ENCODE measurements at places on chromosomes 5 and 9.

DNA sequence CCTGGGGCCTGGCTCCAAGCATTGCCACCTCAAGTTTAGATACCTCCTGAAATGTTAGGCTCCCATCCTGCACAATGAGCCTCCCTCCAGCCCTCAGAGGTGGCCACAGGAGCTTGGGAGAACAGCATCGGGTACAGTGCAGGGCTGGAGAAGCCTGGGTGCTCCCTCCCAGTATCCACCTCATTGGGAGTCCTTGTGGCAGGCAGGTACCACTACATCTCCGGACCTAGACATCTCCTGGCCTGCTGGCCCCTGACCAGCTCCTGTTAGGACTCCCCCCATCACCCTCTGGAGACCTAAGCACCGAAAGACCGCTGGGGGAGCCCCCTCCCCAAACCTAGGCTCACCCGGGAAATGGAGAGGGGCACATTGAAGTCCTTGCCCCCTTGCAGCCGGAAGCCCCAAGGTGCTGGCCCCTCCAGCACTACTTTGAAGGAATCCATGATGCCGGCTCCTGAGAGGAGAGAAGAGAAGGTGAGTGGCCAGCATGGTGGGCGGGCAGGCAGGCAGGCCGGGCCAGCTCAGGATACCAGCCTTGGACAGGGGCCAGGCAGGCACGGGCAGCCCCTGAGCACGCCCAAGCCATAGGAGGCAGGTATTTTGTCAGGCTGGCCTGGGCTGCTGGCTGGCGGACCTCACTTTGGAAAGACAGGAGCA is 1.2 kb downstream of the PDLIM7 start:
- DNase-seq, result no peak

DNA sequence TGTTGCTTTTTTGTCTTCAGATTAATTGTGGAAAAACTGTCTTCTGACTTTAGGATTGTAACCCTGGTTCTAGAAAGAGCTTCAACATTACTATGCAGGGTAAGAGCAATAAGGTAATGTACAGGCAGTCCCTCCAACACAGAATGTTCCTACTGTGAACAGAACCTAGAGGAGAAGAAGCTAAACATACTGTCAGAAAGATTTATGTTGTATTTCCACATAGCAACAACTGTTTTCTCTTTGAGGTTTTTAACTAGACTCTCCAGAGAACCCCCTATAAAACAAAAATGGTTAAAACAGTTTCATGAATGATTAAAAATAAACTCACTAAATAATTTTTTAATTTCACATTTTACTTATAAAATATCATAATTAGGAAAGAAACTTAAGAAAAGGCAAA is 64.3 kb upstream of the NAA35 start:
- no peak for DNase-seq

GRCh38 chr5:125575891-125576505 is 829.6 kb upstream of the ZNF608 start:
- DNase-seq, result peak; percentile 90

- DNase-seq, result no peak
These were observed 53.8 kb upstream of the RAD23B start for GRCh38 chr9:107229241-107229741.

GRCh38 chr9:138043411-138044345 is 166.1 kb downstream of the CACNA1B start:
- no peak for DNase-seq

- DNase-seq, result no peak
These were observed 7.9 kb upstream of the CER1 start for GRCh38 chr9:14730461-14730898.
